ENCODE measurements at places on chromosomes 3 and 15. TPM values are rescaled to one million over a fixed set of nuclear protein-coding genes. Genes with fewer than 3 reads are reported as not detected.

DNA sequence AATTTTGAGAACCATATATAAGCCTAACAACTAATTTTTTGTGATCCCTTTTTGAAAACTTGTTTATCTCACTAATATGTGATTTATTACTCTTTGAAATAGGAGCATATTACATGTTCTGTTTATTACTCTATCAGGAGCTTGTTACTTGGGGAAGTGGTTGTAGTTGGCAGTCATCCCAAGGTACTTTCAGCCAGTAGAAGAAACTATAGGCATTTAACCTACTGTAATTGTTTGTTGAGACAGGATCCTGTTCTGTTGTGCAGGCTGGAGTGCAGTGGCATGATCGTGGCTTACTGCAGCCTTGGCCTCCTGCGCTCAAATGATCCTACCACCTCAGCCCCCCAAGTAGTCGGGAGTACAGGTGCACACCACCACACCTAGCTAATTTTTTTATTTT, 195.6 kb downstream of the TCF12 start:
- H3K36me3 ChIP-seq, result no peaks in the 10 kb centered on the region
- DNase-seq, result no peak
- H3K4me3 ChIP-seq, result no peak overlapping the region
- H3K27ac ChIP-seq, result no peak overlapping the region

GRCh38 chr3:11711876-11712275, 68.2 kb upstream of the VGLL4 start:
- DNase-seq, result no peak
- H3K27me3 ChIP-seq, result no peaks in the 10 kb centered on the region
- no peaks in the 10 kb centered on the region for H3K36me3 ChIP-seq
- H3K4me1 ChIP-seq, result peaks cover 4% of the 10 kb centered on the region
- no peak overlapping the region for H3K4me3 ChIP-seq

GRCh38 chr3:81953111-81953510, 191.7 kb upstream of the GBE1 start:
- no peak overlapping the region for H3K4me3 ChIP-seq
- H3K27me3 ChIP-seq, result no peaks in the 10 kb centered on the region
- no peak for DNase-seq

DNA sequence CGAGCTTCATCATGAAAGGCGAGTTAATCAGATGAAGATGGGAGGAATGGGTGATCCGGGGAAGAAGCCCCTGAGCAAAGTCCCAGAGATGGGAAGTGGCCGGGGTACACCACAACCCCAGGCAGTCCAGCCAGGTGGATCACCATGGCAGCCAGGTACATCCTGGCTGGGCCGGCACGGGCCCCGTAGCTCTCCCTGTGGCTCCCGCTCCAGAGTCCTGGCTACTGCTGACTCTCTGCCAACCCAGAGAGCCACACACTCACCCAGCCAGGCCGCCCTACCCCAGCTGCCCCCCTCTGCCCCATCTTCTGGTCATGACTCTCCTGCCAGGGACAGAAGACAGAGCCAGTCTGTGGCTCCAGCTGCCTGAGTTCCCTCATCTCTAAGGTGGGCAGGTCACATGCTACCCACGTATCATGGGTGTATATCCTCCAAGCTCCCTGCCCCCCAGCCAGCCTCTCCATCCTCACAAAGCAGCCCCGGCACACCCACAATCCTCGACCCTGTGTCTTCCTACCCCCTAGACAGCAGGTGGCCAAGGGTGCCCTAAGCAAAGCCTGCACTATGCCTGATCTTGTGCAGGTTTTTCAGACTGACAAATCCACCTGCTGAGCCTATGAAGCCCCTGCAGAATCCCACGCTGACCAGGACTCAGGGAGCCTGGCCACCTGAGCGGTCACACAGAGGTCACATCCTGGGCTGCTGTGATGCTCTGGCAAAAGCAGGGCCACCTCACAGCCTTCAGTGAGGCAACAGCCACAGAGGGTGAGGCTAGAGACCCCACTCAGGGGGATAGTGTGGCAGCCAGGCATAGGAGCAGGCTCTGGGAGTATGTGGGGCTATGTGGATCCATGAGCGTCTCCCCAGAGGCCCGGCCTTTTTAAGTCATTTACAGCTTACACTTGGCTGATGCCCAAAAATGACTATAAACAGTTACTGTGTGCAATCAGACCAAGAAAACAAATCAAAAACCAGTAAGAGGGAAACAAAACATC, 13.2 kb downstream of the XXYLT1 start:
- peaks cover 16% of the 10 kb centered on the region for H3K4me1 ChIP-seq
- H3K27me3 ChIP-seq, result no peaks in the 10 kb centered on the region
- no peaks in the 10 kb centered on the region for H3K36me3 ChIP-seq

DNA sequence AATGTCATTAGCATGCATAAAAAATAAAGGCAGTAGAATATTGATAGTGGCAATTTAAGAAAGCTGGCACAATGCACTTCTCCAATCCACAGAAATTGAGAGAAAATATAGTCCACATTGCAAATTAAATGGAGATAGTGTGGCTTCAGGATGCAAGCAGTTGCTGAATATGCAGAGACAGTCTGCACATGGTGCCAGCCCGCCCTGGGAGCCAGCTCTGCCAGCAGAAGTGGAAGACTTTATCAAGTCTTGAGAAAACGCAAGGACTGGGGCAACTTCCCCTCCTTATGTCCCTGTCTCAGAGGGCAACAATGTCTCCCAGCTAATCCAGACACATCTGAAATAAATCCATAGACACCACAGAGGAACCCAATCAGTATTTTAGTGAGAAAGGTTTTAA, 57.2 kb downstream of the MB21D2 start:
- DNase-seq, result no peak
- H3K36me3 ChIP-seq, result no peaks in the 10 kb centered on the region
- no peaks in the 10 kb centered on the region for H3K4me1 ChIP-seq
- H3K27ac ChIP-seq, result no peak overlapping the region
- H3K4me3 ChIP-seq, result no peak overlapping the region

DNA sequence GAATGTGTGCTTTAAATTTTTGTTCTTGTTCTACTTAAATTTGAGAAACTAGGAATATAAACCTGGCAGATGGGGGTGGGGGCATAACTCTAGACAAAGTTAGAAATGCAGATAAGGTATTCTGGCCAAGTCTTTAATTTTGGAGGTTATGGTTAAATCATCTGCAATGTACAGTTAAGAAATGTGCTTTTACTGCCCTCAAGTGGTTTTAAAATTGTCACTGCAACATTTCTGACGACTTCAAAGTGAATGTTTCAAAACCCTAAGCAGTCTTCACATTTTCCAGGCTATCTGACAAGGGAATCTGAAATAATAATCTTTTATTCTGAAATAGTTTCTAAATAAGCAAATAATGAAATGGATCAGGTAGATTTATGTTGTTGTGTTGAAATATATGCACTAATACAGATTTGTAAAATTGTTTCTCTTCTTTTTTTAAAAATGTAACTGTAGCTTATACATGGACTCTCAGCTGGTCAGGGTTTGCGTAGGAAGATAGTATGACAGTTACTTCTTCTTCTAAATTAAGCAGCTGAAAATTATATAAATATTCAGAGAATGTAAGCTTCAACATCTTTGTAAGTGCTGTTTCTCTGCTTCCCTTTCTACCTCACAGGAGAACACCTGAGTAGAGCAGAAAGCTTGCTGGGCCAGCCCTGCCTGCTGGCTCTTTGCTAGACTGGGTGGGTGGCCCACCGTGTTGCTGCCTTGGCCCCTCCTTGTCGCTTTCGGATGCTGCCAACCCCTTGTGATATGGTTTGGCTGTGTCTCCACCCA, 45.0 kb downstream of the SUCNR1 start:
- no peaks in the 10 kb centered on the region for H3K36me3 ChIP-seq
- H3K27ac ChIP-seq, result no peak overlapping the region
- no peaks in the 10 kb centered on the region for H3K27me3 ChIP-seq
- H3K4me1 ChIP-seq, result no peaks in the 10 kb centered on the region
- DNase-seq, result no peak
- H3K4me3 ChIP-seq, result no peak overlapping the region

DNA sequence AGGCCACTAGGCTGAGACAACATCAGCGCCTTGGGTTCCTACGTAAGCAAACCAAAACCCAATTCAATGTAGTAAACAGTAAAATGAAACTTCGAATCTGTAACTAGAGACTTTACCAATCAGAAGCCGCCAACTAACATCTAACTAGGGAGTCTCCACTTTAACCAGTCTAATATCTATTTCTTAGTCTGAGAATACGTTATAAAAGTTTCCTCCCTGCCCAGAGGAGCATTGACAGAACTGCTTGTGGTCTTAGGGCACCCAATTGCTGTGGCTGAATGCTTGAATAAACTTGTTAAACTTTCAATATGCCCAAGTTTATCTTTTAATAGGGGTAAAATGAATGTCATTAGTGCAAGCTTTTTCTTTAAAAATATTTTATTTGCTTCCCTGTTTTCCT, 4.3 kb downstream of the CP start:
- H3K4me3 ChIP-seq, result peak overlapping the region; percentile 79
- DNase-seq, result no peak
- peak overlapping the region; percentile 55 for H3K27ac ChIP-seq
- no peaks in the 10 kb centered on the region for H3K27me3 ChIP-seq
- H3K4me1 ChIP-seq, result peaks cover 34% of the 10 kb centered on the region
- peaks cover 3% of the 10 kb centered on the region for H3K36me3 ChIP-seq

DNA sequence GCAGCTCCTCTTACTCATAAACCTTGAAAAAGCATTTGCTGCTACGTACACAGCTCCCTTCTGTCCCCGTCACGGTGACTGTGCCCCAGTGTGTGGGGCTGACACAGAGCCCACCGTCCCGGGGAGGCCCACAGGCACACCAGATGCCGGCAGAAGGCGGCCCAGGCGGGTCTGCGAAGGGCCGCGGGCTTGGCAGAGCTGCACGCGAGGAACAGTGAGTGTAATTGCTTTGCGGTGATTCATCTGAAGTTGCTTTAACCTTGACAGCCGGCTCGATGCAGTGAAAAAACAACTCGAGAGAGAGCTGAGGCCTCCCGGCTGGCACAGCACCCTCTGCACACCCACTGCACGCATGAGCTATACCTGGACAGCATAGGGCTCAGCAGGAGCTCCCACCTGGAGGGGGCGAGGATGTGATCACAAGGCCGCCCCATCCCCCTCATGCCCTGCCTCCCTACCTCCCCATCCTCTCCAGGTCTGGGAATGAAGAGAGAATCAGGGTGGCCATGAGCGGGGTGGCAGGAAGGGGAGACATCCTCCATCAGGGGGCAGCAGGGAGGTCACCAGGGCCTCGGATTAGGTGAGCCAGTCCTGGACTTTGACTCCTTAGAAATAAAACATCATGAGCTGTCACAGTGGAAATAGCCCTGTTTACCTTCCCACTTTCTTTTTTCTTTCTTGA, 172.7 kb downstream of the MEGF11 start:
- no peaks in the 10 kb centered on the region for H3K4me1 ChIP-seq
- no peaks in the 10 kb centered on the region for H3K36me3 ChIP-seq
- H3K27me3 ChIP-seq, result no peaks in the 10 kb centered on the region
- no peak for DNase-seq
- H3K27ac ChIP-seq, result no peak overlapping the region
- no peak overlapping the region for H3K4me3 ChIP-seq

GRCh38 chr15:95174301-95175259, 943.2 kb downstream of the MCTP2 start:
- H3K27ac ChIP-seq, result no peak overlapping the region
- no peak overlapping the region for H3K4me3 ChIP-seq
- no peaks in the 10 kb centered on the region for H3K36me3 ChIP-seq
- peaks cover 2% of the 10 kb centered on the region for H3K27me3 ChIP-seq

GRCh38 chr3:195337747-195338146, 66.8 kb upstream of the XXYLT1 start:
- DNase-seq, result no peak
- H3K27ac ChIP-seq, result no peak overlapping the region
- no peaks in the 10 kb centered on the region for H3K27me3 ChIP-seq
- H3K36me3 ChIP-seq, result peaks cover 2% of the 10 kb centered on the region
- no peak overlapping the region for H3K4me3 ChIP-seq
- H3K4me1 ChIP-seq, result no peaks in the 10 kb centered on the region

DNA sequence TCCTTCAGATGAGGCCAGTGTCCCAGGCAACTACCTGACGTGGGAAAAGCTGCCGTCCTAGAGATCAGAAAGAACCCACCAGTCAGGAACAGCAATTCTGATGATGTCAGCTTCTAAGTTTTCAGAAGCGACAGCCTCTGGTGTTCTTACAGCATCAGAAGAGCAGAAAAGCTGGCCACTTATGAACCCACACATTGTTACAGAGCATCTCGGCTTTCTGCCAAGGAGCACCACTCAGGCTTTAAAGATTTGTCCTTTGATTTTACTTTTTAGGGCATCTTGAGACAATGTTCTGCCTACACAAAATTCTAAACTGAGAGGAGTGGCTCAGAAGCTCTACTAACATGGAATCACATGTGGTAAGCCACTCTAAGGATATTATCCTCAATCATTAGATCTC, 49.7 kb upstream of the BOC start:
- no peaks in the 10 kb centered on the region for H3K4me1 ChIP-seq
- H3K4me3 ChIP-seq, result no peak overlapping the region
- DNase-seq, result no peak
- H3K27ac ChIP-seq, result no peak overlapping the region

- H3K27me3 ChIP-seq, result no peaks in the 10 kb centered on the region
- H3K4me1 ChIP-seq, result peaks cover 2% of the 10 kb centered on the region
- H3K27ac ChIP-seq, result peak overlapping the region; percentile 27
- peaks cover 2% of the 10 kb centered on the region for H3K36me3 ChIP-seq
These were observed 799 bp downstream of the VPS33B start for GRCh38 chr15:91021516-91022074.

DNA sequence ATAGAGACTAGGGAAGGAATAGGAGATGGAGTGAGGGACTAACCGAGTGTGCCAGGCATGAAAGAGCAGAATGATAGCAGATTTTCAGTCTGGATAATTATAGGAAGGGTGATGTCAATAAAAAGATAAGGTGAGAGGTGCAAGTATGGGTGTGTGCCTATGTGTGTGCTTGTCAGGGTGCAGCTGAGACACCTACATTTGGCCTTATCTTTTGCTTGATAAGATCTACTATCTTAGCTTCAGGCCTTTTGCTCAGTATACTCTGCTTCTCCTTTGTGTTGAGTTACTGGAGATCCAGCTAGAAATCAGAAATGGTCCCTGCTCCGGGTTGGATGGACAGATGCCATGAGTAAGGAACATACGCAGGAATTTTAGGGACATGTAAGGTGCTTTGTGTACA, 17.4 kb downstream of the ARL14 start:
- no peaks in the 10 kb centered on the region for H3K4me1 ChIP-seq
- no peak for DNase-seq
- no peaks in the 10 kb centered on the region for H3K36me3 ChIP-seq
- no peak overlapping the region for H3K4me3 ChIP-seq
- no peaks in the 10 kb centered on the region for H3K27me3 ChIP-seq

GRCh38 chr15:98428253-98428989, 219.9 kb upstream of the IGF1R start:
- DNase-seq, result peak; percentile 81
- H3K36me3 ChIP-seq, result no peaks in the 10 kb centered on the region
- H3K27ac ChIP-seq, result peak overlapping the region; percentile 52

DNA sequence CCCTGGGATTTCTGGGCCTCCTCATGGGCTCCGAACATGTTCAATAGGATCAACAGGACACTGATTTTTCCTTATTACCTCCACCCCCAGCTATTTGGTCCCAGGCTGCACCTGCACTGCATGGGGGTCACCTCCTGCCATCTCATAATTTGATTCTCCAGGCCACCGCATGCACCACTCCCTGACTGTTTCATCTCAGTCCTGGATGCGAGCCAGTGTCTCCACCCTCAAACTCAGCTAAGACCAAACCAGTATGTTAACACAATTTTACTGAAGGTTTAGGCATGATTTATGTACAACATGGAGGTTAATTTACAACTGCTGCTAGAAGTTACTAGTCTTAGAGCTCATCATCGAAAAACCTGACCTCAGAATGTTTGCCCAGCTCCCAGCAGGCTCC, 249.5 kb downstream of the UACA start:
- DNase-seq, result no peak
- H3K4me1 ChIP-seq, result no peaks in the 10 kb centered on the region
- H3K36me3 ChIP-seq, result no peaks in the 10 kb centered on the region
- H3K27ac ChIP-seq, result no peak overlapping the region
- no peak overlapping the region for H3K4me3 ChIP-seq

CHCHD4 gene
- 7.0 TPM for total RNA-seq

DYNLT2B gene
- 3.5 TPM for total RNA-seq

RETNLB gene
- not detected for total RNA-seq

TEX9 gene
- 1.4 TPM for total RNA-seq

All from liver (tissue), 10 donors.